ENCODE measurements at places on chromosomes 5 and 9. TPM values are rescaled to one million over a fixed set of nuclear protein-coding genes. Genes with fewer than 3 reads are reported as not detected.

The ADGRD2 gene
- total RNA-seq: not detected

DNA sequence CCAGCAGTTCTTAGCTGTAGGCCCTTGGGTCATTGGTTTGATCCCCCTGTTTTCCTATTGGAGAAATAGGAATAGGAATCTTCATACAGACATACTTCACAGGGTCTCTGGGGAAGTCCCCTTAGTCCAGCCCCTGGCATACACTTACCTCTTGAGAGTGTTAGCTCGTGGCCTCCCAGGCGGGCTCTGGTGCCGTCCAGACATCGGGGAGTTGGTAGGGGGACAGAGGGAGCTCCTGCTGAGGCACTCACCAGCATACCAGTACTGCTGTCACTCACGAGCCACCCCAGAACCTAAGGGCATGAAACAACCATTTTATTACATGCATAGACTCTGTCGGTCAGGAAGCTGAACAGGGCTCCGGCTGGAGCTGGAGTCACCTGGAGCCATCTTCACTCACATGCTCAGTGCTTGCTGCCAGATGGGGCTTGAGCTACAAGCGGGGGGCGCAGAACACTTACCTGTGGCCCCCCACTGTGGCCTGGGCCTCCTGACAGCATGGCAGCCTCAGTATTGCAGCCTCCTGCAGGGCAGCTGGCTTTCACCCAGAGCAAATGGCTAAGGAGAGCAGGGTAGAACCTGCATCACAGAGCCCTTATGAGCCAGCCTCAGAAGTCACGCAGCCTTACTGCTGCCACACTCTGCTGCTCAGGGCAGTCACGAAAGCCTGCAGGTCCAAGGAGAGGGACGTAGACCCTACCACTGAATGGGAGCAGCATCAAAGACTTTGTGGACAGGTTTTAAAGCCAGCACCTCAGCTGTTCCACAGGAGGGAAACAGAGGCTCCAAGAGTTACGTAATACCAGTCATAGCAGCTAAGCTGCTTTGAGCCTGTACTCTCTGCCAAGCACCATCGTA, 58.3 kb upstream of the ANGPTL2 start:
- no peak for DNase-seq

The GPR151 gene
- total RNA-seq: not detected

The CCDC180 gene
- 1.0 TPM for total RNA-seq

- no peak for DNase-seq
Measured at GRCh38 chr5:15526413-15526812, 26.4 kb downstream of the FBXL7 start.

The MYMK gene
- total RNA-seq: not detected

The MARCOL gene
- total RNA-seq: not detected

GRCh38 chr9:126719618-126720031, 85.2 kb upstream of the ZBTB43 start:
- peak; percentile 89 for DNase-seq

The OTP gene
- not detected for total RNA-seq

DNA sequence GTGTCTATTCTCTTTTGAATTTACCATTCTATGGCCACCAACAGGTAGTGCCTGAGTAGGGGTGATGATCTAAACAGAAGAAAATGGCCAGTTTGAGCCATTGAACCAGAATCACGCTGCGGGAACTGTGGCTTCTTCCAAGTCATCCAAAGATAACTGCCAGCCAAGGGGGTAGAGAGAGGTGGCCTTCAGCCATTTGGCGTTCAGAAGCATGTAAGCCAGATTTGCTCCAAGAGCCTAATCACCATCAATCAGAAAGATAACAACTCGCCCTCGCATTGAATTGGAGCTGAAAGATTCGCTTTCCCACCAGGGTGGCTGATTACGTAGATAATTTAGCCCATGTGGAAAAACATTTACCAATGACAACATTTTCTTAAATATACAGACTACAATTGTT, 1302.7 kb upstream of the DMAC1 start:
- no peak for DNase-seq

GRCh38 chr9:109639674-109640579, 140.1 kb upstream of the PALM2AKAP2 start:
- DNase-seq: peak; percentile 37

The FOXD1 gene
- 14.7 TPM for total RNA-seq

The PCDHB15 gene
- total RNA-seq: 3.0 TPM

- no peak for DNase-seq
Measured at GRCh38 chr5:139744471-139745131, 51.0 kb upstream of the PSD2 start.

The LCN1 gene
- not detected for total RNA-seq

The ADAMTSL1 gene
- total RNA-seq: 0.62 TPM

GRCh38 chr9:36470643-36471290, 70.7 kb upstream of the RNF38 start:
- DNase-seq: peak; percentile 21

The MAPK9 gene
- total RNA-seq: 22.5 TPM

The ECM2 gene
- total RNA-seq: not detected

DNA sequence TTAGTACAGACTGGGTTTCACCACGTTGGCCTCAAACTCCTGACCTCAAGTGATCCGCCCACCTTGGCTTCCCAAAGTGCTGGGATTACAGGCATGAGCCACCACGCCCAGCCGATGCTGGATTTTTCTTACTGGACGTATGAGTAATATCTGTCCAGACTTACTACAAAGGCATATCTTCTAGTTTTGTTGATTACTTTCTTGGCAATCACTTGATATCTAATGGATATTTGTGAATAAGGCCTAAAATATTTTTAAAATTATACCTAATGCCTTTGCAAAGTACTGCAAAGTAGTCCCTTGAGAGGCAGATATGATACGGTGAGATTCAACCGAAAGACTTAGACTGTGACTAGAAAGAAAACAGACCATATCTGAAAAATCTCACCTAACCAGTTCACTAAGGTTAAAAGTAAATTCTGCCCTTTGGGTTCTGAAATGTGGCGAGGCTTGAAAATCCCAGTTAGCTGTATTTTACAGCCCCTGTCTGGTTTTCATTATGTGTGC, 152.1 kb downstream of the GNAQ start:
- no peak for DNase-seq

- DNase-seq: no peak
Measured at GRCh38 chr9:134234001-134234660, 69.8 kb upstream of the RNU6ATAC start.

GRCh38 chr5:133317558-133317957, 265.7 kb downstream of the HSPA4 start:
- DNase-seq: no peak

DNA sequence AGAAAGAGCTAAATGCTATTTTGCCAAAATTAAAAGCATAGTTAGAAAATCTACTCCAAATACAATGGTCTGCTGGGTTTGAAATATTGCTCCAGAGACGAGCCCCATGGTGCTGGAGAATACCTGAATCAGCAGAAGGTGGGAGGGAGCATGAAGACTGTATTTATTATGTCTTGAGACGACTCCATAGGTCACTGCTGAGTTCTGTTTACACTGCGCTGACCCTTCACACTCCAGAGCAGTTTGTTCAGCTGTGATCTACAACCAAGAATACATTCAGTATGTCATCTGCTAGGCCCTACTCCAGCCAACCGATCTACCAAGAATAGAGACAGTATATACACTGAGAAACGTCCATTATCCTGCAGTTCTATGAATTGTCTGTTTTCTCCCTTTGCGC, 150.5 kb downstream of the TLE1 start:
- DNase-seq: no peak

The PPIC gene
- total RNA-seq: 26.8 TPM

GRCh38 chr5:157213527-157214243, 33.0 kb downstream of the ITK start:
- no peak for DNase-seq

- DNase-seq: no peak
Measured at GRCh38 chr5:64765804-64766504, 2.5 kb downstream of the SREK1IP1 start.

DNA sequence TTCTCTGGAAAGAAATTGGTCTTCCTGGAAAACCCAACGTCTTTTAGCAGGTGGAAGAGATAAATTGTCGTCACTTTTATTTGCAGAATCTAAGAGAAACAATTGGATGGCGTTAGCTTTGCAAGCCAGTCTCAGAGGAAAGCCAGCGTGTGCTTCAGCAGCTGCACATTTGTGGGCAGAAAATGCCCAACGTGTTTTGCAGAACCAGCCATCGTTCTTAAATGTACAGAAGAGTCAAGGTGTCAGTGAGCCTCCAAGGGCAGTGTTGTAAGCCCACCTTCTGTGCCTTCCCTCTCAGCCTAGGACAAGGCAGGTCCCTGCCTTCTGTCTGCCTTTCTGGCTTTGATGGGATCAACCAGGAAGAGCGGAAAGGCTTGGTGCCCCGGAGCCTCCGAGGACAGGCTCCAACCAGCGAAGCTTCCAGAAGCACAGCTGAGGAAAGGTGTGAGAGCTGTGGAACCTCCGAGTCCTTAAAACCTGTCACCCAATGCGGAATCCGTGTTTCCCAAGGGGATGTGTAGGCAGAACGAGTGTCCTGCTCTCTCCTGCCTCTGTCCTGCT, 116.0 kb upstream of the IRX2 start:
- no peak for DNase-seq

- no peak for DNase-seq
Measured at GRCh38 chr9:73199886-73200285, 48.2 kb downstream of the ANXA1 start.

DNA sequence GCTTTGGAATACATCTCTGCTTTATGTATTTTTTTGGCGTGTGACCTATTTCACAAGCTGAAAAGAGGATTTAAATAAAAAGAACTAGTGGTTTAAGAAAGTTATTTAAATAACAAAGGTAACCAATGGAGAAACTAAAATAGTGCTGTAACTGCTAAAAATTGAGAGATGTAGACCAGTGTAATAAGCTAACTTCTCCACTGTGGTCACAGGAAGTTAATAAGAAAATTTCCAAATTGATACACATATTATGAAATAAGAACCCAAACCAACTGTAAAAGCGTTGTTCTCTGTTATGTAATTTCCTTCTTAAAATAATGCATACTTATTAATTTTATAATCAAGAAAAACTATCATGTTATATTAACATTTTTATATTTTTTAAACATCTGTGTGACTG, 29.1 kb upstream of the ZFAND5 start:
- DNase-seq: no peak

The KLF4 gene
- total RNA-seq: 38.7 TPM

- DNase-seq: no peak
Measured at GRCh38 chr5:108820983-108821382, 73.3 kb downstream of the FER start.

GRCh38 chr5:10333154-10334006, 20.1 kb upstream of the MARCHF6 start:
- DNase-seq: no peak

DNA sequence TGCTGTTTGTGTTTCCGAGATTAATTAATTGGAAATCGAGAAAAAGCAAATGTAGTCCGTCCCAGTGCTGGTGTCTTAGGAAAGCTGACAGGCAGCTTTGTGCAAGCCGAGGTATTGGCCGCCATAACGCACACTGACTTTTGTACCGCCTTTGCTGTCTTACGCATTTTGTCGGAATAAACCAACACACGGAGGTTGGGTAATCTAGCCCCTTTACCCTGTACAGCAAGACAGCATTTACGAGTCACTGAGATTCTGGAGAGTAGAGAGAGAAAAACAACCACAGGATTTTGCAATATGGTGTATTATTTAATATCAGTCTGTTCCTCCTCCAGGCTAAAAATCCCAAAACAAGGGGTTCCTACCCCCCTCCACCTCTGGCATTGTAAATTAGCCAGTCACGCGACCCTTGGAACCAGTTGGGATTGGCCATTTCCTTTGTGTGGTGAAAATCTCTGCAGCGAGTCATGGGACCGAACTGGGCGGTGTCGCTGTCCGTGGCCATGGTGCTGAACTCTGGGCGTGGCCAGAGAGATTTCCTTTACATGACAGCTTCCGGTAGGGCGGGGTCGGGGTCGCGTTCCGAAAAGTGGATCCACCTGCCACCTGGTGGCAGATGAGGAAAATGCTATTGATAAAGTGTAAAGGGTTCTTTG, 10.3 kb upstream of the PCDHB1 start:
- DNase-seq: no peak
